ENCODE measurements at places on chromosomes 6 and 20. TPM values are rescaled to one million over a fixed set of nuclear protein-coding genes. Genes with fewer than 3 reads are reported as not detected.

- H3K4me1 ChIP-seq, result no peaks in the 10 kb centered on the region
- no peak for DNase-seq
- H3K4me3 ChIP-seq, result no peak overlapping the region
- no peaks in the 10 kb centered on the region for H3K36me3 ChIP-seq
Measured at GRCh38 chr6:38695227-38695900, 7.6 kb downstream of the GLO1 start.

- no peak for DNase-seq
- peaks cover 2% of the 10 kb centered on the region for H3K36me3 ChIP-seq
- no peaks in the 10 kb centered on the region for H3K4me1 ChIP-seq
- no peak overlapping the region for H3K4me3 ChIP-seq
Measured at GRCh38 chr6:125054331-125054730, 92.1 kb downstream of the RNF217 start.

DNA sequence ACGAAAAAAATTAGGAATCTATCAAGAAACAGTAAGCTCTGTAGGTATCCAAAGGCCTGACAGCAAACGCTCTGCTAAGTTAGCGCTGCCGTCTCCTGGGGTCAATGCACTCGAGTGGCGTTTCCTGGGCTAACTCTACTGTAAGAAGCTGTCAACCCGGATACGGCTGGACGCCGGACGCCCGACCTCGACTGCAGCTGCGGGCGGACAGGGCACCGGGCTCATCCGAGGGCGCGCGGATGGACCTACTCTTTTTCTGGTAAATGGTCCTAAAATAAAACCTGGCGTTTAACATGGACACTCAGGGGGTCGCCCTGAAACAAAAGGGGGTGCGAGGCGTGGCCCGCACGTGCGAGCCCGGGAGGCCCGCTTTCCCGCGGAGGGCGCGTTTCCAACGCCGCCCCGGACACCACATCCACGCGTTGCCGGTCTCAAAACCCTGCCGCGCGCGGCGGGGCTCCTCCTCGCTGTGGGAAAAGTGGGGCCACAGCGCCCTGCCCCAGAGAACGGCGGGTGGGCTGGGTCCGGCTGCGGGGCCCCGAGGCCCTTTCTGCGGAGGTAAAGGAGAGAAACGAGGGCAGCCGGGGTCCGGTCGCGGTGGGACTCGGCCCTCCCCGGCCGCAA, 537 bp downstream of the TCP1 start:
- H3K27ac ChIP-seq, result peak overlapping the region; percentile 44
- no peaks in the 10 kb centered on the region for H3K27me3 ChIP-seq
- peaks cover 50% of the 10 kb centered on the region for H3K36me3 ChIP-seq
- H3K4me3 ChIP-seq, result peak overlapping the region; percentile 89

- no peak overlapping the region for H3K4me3 ChIP-seq
- H3K27ac ChIP-seq, result no peak overlapping the region
- no peak for DNase-seq
- peaks cover 16% of the 10 kb centered on the region for H3K4me1 ChIP-seq
- H3K27me3 ChIP-seq, result no peaks in the 10 kb centered on the region
- no peaks in the 10 kb centered on the region for H3K36me3 ChIP-seq
Measured at GRCh38 chr20:2124564-2125213, 23.1 kb downstream of the STK35 start.

RAB5IF gene
- total RNA-seq, result 134 TPM

GRCh38 chr6:74268815-74269599, 573.0 kb downstream of the CD109 start:
- no peaks in the 10 kb centered on the region for H3K36me3 ChIP-seq
- no peak overlapping the region for H3K4me3 ChIP-seq
- no peaks in the 10 kb centered on the region for H3K27me3 ChIP-seq
- no peaks in the 10 kb centered on the region for H3K4me1 ChIP-seq
- peak; percentile 21 for DNase-seq

- no peak overlapping the region for H3K27ac ChIP-seq
- no peak overlapping the region for H3K4me3 ChIP-seq
- H3K36me3 ChIP-seq, result no peaks in the 10 kb centered on the region
- DNase-seq, result no peak
- no peaks in the 10 kb centered on the region for H3K4me1 ChIP-seq
Measured at GRCh38 chr6:144066741-144067484, 28.5 kb downstream of the SF3B5 start.

GRCh38 chr6:164097551-164098398, 683.3 kb downstream of the QKI start:
- H3K36me3 ChIP-seq, result no peaks in the 10 kb centered on the region
- peak; percentile 40 for DNase-seq
- H3K4me3 ChIP-seq, result no peak overlapping the region
- no peaks in the 10 kb centered on the region for H3K27me3 ChIP-seq
- no peak overlapping the region for H3K27ac ChIP-seq

SLCO4A1 gene
- not detected for total RNA-seq

RNF182 gene
- total RNA-seq, result 2.3 TPM

GRCh38 chr6:108777536-108777935, 70.7 kb upstream of the ARMC2 start:
- peaks cover 24% of the 10 kb centered on the region for H3K4me1 ChIP-seq
- no peak overlapping the region for H3K4me3 ChIP-seq
- no peak overlapping the region for H3K27ac ChIP-seq
- no peaks in the 10 kb centered on the region for H3K36me3 ChIP-seq
- H3K27me3 ChIP-seq, result no peaks in the 10 kb centered on the region
